T-helper 9 cell (primary cell): ENCODE measurements at places on chromosomes 7 and 10.

DNA sequence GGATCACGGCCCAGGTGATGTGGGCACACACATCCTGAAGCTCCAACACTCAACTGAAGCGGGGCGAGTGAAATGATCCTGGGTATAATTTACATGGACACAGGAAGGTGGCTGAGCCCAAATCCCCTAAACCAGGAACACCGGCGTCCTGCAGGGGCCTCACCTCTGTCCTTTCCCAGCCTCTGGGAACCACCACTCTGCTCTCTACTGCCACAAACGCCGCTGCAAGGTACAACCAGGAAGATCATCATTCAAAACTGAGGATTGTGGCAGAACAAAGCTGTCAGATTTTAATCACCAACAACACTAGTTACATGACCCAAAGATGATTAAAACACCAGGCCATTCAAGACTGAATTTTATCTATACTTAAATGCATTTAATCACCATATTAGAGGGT lies 104.0 kb downstream of the DIP2C start:
- no peak for DNase-seq

- no peak for DNase-seq
Measured at GRCh38 chr7:22563621-22564241, 63.7 kb upstream of the STEAP1B start.

DNA sequence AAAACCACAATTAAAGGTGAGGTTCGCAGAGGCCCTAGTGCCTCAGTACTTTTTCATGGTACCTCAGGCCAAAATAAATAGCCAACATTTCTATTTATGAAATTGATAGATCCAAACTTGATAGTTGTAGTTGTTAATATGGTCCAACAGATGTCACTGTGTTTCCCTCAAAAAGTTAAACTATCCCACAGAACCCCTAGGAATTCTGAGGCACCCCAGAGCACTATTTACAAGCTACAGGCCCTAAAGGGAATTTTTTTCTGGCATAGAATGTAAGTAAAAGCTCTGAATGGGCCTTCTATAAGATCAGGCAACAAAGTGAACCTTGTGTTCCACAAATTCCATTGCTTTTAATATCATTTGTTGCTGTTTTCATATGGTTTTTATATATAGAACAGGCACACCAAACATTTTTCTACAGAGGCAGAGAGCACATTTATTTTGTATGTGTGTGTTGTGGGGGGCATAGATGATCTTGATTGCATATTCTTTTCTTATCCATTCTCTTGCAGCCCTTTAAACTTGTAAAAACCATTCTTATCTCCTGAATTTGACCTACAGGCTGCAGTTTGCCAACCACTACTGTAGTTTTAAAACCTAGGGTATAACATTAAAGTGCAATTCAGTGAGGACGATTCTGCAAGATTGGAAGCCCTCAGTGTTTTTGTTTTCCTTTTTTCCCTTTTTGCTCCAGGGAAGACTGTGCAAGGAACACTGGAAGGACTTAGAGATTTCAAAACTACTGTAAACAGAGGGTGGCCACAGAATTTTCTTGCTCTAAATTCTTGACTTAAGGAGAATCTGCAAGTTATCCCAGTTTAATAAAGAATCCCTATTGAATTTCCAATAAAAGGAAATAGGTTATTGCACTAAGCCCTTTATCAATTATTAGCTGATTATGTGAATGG lies 3.5 kb upstream of the ARL4A start:
- DNase-seq = no peak

DNA sequence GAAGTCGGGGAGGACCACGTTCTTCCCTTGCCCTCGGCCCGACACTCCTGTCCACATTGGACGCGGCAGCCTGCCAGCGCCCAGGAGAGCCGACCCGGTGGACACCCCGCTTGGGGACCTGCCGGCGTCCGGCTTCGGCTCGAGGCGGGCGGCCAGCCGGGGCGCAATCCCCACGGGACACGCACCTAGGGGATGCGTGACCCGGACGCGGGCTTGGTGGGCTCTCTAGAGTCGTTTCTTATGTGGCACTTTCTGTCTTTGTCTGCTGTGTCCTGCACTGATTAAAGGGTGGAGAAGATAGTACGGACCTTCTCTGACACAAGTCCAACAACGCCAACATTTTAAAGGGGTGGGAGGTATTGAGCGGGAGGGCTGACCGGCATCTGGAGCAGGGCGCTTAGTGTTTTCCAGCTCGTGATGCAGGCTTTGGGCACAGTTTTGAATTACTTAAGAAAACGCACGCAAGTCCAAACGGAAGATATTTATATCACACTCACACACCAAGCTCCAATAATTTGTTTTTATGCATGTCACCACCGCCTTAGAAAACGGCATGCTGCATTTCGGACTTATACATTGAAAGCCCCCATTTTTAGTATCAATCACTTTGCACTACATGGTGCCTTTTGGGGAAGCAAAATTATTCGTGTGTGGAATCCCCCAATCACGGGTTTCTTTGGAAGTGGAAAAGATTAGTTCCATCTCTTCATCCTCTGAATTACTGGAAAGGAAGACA lies 3.9 kb upstream of the SPAG6 start:
- DNase-seq = no peak

GRCh38 chr7:129093867-129094456 lies 39.1 kb upstream of the TNPO3 start:
- DNase-seq = no peak
